ENCODE measurements at places on chromosomes 7 and 10.

GRCh38 chr7:88664630-88665233, 94.8 kb upstream of the ZNF804B start:
- no peak for DNase-seq

DNA sequence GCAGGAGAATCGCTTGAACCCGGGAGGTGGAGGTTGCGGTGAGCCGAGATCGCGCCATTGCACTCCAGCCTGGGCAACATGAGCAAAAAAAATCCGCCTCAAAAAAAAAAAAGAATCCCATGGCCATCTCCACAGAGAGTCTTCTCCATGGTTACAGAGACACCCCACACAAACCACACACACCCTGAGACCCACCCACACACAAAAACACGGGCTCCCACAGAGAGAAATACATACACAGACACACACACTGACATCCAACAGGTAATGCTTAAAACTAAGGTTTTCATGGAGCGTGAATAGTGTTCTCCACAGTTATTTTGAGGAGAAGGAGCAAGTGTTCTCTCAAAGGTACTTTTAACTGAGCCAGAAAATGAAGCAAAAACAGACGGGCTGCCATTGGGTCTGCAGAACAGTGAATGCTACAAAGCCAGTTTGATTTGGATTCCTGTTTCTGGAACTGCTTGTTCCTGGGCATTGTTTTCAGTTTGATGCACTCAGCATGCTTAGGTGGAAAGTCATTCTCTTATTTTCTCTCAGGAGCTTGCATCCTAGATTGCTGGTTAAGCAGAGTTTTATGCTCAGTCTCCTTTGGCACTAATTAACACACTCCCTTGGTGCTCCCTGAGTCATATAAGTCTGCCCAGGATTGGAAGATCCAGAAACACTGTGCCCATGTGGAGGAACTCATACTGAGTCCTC, 15.4 kb downstream of the AHCYL2 start:
- DNase-seq: no peak

- DNase-seq: no peak
Measured at GRCh38 chr7:151865070-151865670, 11.7 kb downstream of the PRKAG2 start.

- DNase-seq: no peak
Measured at GRCh38 chr7:54811846-54812254, 52.8 kb upstream of the SEC61G start.

GRCh38 chr10:54342058-54342457, 459.0 kb downstream of the PCDH15 start:
- no peak for DNase-seq

- peak; percentile 49 for DNase-seq
Measured at GRCh38 chr10:131771634-131772358, 129.0 kb upstream of the PPP2R2D start.

- DNase-seq: no peak
Measured at GRCh38 chr7:50782375-50783208, at the start of gene GRB10. TSS of gene GRB10 (minus strand) at chr7:50782896. CDS start at chr7:50732322, 50,574 bp downstream.

- DNase-seq: no peak
Measured at GRCh38 chr7:22879280-22879679, 56.6 kb upstream of the TOMM7 start.

DNA sequence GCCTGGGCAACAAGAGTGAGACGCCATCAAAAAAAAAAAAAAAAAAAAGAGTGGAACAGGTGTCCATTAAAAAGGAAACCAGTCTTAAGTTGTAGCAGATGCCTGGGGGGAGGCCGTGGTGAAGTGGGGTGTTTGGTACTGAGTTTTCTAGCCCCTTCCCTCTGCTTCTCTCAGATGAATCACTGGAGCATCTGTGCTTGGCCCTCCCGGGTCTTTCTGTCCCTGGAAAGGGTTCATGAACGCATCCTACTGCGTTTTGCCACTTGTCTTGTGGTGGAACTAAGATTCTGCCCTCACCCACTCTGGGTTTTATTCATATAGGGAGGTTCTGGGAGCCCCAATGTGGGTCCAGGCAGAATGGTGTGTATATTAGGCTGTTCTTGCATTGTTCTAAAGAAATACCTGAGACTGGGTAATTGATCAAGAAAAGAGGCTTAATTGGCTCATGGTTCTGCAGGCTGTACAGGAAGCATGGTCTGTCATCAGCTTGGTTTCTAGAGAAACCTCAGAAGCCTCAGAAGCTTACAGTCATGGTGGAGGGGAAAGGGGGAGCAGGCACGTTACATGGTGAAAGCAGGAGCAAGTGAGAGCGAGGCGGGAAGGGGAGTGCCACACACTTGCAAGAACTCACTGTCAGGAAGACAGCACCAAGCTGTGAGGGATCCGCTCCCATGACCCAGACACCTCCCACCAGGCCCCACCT, 63.5 kb downstream of the CAMK1D start:
- peak; percentile 80 for DNase-seq

DNA sequence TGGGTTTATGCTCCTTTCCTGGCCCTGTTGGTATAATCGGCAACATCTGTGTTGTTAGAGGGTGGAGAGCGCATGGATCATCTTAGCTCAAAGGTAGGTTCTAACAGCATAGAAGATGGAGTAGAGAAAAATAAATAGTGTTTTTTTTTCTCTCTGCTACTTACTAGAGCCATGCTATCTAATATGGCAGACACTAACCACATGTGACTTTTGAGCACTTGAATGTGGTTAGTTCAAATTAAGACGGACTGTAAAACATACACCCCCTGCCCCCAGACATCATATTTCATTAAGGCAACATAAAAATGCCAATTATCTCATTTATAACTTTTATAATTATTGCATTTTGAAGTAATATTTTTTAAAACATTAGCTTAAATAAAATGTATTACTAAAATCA, 525.1 kb downstream of the KIF20B start:
- DNase-seq: no peak

DNA sequence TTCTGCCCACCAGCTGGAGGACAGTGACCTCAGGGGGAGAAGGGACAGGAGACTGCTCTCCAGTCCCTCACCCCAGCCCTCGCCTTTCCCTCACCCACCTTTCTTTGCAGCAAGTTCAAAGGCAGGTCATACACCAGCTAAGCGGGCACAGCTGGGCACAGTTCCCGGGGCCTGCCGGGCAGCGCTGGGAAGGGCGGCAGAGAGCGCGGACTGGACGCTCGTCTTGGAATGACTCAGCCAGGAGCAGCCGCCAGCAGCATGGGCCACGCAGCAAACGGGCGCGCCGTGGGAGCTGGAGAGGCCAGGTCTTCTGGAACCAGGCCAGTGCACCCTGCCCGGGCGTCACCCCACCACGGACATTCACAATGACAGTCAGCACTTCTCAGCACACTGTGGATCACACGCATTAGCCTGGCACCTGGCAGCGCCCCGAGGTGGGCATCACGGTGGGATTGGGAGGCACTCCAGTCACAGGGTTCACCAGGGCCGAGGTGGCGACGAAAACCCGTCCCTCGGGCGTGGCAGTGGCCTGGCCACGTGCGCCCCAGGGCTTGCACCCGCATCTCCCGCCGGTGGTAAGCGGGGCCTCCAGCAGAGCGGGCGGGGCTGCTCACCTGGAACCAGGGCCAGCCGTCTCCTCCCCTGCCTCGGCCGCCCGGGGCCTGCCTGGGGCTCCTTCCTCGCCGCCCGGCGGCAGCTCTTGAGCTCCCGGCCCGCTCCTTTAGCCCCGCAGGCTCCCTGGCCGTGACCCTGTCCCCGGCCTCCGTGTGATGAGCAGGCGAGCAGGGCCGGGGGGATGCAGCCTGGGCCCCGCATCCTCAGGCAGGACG, 29.0 kb upstream of the WDFY4 start:
- DNase-seq: no peak

DNA sequence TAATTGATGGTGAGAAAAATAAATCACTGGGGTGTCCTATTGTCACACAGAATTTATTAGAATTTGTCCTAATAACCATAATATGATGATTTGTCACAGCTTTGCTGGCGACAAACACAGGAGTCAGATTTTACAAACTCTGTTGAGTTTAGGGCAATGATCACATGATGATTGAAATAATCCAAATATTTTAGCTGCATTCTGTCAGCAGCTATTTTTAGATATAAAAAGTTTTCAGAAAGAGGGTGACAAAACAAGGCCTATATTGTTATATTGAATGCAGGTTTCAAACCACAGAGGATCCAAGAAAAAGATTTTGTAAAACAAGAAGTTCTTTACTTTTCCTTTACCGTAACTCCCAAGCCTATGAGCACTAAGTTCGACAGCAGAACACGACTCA, 178.8 kb downstream of the ADAM12 start:
- DNase-seq: no peak

- no peak for DNase-seq
Measured at GRCh38 chr7:34438436-34438835, 219.6 kb upstream of the NPSR1 start.

- no peak for DNase-seq
Measured at GRCh38 chr7:36615852-36616540, 108.3 kb downstream of the AOAH start.

DNA sequence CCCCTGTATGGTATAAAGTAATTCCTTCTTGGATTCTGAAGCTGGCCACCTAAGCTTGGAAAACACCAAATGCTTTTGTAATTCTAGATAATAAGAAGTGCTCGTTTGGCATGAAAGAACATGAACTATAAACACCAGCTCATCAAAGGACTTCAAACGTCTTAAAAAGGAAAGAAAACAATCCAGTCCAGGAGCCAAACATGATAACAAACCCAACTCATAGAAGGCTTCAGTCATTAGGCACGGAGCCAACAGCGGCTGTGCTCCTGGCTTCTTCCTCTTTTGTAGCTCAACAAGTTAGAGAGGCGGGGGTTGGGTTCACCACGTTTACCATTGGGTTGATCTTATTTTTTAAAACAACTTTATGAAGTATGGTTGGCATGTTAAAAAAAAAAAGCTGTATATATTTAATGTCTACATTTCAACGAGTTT, 56.4 kb upstream of the ECHDC3 start:
- DNase-seq: no peak

- DNase-seq: no peak
Measured at GRCh38 chr7:79555571-79555970, 102.1 kb upstream of the MAGI2 start.

DNA sequence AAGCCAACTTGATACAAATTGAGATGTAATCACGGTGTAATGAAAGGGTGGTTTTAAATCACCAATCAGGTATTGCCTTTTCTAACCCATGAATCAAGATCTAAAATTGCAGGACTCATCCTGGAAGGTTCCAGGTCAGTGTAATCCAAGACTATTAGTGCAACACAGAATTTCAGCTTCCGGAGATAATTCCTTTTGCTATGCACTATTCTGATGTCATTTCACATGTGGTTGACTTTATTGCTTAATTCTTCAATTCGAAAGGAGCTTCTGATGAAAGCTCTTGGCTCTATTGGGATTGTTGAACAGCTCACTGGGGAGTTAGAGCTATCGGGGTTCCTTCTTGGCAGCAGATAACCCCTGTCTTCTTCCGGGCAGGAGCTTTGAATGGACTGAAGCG, 147.4 kb upstream of the INSYN2A start:
- DNase-seq: no peak

DNA sequence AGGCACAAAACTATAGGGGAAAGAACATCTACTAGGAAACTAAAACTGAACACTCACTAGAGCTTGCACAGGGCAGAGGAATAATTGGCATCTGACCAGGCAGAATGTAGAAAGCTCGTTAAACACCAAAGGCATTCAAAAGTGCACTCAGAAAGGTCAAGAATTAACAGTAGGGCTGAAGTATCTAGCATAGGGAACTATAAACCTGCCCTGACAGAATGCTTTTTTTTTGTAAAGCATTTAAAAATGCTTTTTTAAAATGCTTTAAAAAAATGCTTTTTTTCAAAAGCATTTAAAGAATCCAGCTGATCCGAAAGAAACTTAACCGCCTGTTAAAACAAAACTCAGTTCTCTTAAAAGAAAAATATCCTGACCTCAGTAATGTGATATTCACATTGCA, 74.6 kb upstream of the EGFR start:
- no peak for DNase-seq

GRCh38 chr7:81399471-81399870, 370.4 kb downstream of the HGF start:
- no peak for DNase-seq

- DNase-seq: no peak
Measured at GRCh38 chr10:96918214-96919002, 86.3 kb downstream of the LCOR start.

DNA sequence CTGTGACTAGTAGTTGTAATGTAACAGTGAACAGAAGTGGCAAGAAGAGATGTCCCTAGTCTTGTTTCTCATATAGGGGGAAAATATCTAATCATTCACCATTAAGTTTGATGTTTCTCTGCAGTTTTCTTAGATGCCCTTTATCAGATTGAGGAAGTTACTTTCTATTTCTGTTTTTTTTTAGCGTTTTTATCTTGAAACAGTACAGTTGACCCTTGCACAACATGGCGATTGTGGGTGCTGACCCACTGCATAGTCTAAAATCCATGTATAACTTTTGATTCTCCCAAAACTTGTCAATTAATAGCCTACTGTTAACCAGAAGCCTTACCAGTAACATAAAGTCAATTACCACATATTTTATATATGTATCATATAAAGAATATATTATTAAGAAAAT, 192.0 kb downstream of the ADK start:
- no peak for DNase-seq

GRCh38 chr7:134691546-134692343, 45.1 kb downstream of the BPGM start:
- no peak for DNase-seq

GRCh38 chr10:14686356-14686755, 88.3 kb downstream of the FAM107B start:
- DNase-seq: no peak

- no peak for DNase-seq
Measured at GRCh38 chr7:17669204-17669603, 271.1 kb downstream of the SNX13 start.

GRCh38 chr10:69494626-69495558, 43.6 kb downstream of the TSPAN15 start:
- DNase-seq: no peak

DNA sequence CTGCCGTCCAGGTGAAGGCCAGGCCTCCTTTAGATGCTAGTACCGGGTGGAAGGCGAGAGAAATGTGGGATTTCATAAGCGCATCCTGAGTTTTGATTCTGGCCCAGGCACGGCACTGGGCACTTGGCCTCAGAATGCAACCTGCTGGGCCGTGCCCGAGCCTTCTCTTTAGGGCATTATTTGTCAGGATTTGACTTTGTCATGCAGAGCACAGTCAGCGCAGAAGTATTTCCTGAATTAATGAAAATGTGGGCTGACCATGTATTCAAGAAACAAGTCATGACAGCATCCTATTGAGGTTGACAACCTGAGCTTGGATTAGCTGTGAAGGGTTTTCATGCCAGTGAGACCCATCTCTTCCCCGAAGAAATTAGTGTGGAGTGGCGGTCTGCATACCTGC, 34.4 kb downstream of the RCC1L start:
- DNase-seq: no peak

- no peak for DNase-seq
Measured at GRCh38 chr7:70659263-70659662, 472.7 kb upstream of the GALNT17 start.

All from natural killer cell treated with Interleukin-12 subunit alpha and Interleukin-12 subunit beta and Interleukin-15 and Interleukin-18, amount 100 ng/mL, for 72 hours (primary cell).